ENCODE measurements at places on chromosomes 4 and X. TPM values are rescaled to one million over a fixed set of nuclear protein-coding genes. Genes with fewer than 3 reads are reported as not detected.

BANK1 gene
- total RNA-seq: 0.80 TPM

TMPRSS11F gene
- total RNA-seq: not detected

FAM184B gene
- 0.01 TPM for total RNA-seq

P2RY8 gene
- total RNA-seq: not detected

SLC49A3 gene
- total RNA-seq: 0.10 TPM

PDCL2 gene
- not detected for total RNA-seq

STBD1 gene
- total RNA-seq: 13.8 TPM

GRK4 gene
- 1.7 TPM for total RNA-seq

GAB3 gene
- total RNA-seq: 0.90 TPM

MAGEE2 gene
- not detected for total RNA-seq

POLA1 gene
- 12.1 TPM for total RNA-seq

RNF150 gene
- 0.20 TPM for total RNA-seq

FAM236D gene
- total RNA-seq: not detected

SHROOM3 gene
- 17.3 TPM for total RNA-seq

SLC9A6 gene
- 10.1 TPM for total RNA-seq

GAGE2A gene
- total RNA-seq: not detected

ADH4 gene
- total RNA-seq: not detected

C4orf50 gene
- not detected for total RNA-seq

LRCH2 gene
- total RNA-seq: 0.05 TPM

IL21 gene
- not detected for total RNA-seq

TRIM75 gene
- total RNA-seq: not detected

SPACA5 gene
- not detected for total RNA-seq

CCKAR gene
- not detected for total RNA-seq

LUZP4 gene
- total RNA-seq: not detected

CENPVL2 gene
- total RNA-seq: not detected

NIPAL1 gene
- 0.39 TPM for total RNA-seq

CFAP47 gene
- total RNA-seq: not detected

ASB9 gene
- 22.9 TPM for total RNA-seq

CXCL6 gene
- not detected for total RNA-seq

XK gene
- total RNA-seq: 0.43 TPM

IL15 gene
- total RNA-seq: 11.2 TPM

TREX2 gene
- 1.6 TPM for total RNA-seq

ANKRD37 gene
- total RNA-seq: 3.4 TPM

CXCL3 gene
- 2.6 TPM for total RNA-seq

CT47A1 gene
- not detected for total RNA-seq

ZAR1 gene
- total RNA-seq: not detected

SAGE1 gene
- 0.05 TPM for total RNA-seq

ITGB1BP2 gene
- total RNA-seq: 0.71 TPM

PROM1 gene
- total RNA-seq: 0.53 TPM

PPP1R2C gene
- total RNA-seq: not detected

RXFP1 gene
- not detected for total RNA-seq

VSIG4 gene
- total RNA-seq: not detected

PRDM5 gene
- total RNA-seq: 2.9 TPM

LARP1B gene
- 14.0 TPM for total RNA-seq

CLTRN gene
- 0.77 TPM for total RNA-seq

PWWP3B gene
- total RNA-seq: not detected

SPANXC gene
- not detected for total RNA-seq
